ENCODE measurements at places on chromosomes 5 and 9.

DNA sequence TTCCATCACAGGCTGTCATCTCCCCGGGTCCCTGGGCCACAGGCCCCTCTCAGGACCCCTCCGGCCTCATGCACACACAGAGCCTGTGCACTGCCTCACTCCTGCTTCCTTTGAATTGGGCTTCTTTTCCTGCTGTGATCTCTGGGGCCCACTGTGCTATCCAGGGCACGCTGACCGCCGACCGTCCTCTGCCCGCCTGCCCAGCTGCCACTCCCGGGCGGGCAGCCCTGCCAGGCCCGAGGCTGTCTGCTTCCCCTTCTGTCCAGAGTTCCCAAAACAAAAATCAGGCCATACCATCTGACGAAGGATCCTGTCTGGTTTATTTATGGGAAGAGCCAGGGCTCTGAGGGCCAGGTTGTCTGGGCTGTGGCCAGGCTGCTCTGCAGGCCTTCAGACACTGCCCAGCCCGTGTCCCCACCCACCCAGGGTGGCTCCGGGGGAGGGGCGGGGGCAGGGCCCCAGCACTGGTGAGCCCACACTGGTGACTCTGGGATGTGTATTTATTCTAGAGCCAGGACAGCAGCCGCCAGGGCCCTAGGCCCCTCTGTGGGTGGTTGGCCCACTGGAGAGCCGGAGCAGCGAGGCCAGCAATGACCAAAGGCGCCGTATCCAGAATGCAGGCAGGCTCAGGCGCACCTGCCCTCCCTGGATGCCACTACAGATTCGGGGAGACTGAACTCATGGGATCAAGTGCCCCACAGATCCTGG lies 57.0 kb downstream of the ADAMTS2 start:
- no peak for DNase-seq

DNA sequence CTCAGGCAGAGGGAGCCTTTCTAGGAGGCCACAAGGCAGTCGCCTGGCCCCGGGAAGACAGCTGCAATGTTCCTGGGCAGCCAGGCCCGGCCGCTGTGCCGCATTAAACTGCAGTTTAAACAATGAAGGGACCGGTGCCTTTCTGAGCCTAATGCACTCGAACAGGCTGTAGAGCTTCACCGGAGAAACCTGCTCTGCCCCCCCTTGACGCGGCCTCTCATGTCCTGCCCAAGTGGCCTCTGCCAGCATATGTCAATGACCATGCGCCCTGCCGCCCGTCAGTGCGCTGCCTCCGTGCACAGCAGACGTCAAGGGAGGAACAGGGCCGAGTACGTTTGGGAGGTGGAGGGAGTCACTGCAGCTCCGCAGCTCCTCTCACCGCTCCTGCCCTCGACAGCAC lies 38.4 kb upstream of the BARHL1 start:
- DNase-seq, result no peak

- no peak for DNase-seq
Measured at GRCh38 chr9:112570671-112571167, 84.1 kb downstream of the KIAA1958 start.

DNA sequence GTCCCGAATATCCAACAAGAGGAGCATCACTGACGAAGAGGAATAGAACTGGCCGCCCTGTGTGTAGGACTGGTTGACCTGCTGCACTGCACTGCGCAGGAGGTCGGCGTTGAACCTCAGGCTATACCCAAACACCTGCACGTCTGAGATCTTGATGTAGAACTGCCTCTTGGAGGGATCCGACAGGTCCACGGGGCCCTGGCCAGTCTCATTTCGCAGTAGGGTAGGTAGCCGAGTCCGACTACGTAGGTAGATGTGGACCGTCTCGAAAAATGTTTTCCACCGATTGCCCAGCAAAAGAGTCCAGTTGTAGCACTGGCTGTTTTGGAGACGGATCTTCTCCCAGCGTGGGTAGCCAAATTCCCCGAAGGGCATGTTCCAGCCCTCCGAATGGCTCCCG lies 202.0 kb downstream of the BRINP1 start:
- DNase-seq, result no peak

GRCh38 chr5:143758750-143759149 lies 53.2 kb upstream of the HMHB1 start:
- DNase-seq, result no peak

DNA sequence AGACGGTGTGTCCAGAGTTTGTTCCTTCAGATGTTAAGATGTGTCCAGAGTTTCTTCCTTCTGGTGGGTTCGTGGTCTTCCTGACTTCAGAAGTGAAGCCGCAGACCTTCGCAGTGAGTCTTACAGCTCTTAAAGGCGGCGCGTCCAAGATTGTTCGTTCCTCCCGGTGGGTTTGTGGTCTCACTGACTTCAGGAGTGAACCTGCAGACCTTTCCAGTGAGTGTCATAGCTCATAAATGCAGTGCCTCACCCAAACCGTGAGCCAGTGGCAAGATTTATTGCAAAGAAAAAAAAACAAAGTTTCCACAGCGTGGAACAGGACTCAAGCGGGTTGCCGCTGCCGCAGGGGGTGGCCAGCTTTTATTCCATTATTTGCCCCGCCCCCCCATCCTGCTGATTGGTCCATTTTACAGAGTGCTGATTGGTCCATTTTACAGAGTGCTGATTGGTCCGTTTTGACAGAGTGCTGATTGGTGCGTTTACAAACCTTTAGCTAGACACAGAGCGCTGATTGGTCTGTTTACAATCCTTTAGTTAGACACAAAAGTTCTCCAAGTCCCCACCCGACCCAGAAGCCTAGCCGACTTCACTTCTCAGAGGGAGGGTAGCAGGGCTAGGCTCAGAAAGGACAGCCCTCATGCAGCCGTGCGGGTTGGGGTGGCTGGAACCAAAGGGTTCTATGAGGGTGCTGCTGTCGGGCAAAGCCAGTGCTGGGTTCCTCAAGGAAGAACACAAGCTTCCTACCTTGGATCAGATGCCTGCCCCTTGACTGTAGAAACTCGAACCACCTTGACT lies 9.1 kb upstream of the RNF130 start:
- DNase-seq, result no peak

GRCh38 chr9:82549174-82549821 lies 513.6 kb downstream of the RASEF start:
- no peak for DNase-seq

GRCh38 chr5:124796495-124796894 lies 50.1 kb upstream of the ZNF608 start:
- no peak for DNase-seq

GRCh38 chr9:115328677-115329076 lies 210.7 kb upstream of the TNC start:
- DNase-seq, result no peak

- no peak for DNase-seq
Measured at GRCh38 chr5:125290935-125291334, 544.5 kb upstream of the ZNF608 start.

DNA sequence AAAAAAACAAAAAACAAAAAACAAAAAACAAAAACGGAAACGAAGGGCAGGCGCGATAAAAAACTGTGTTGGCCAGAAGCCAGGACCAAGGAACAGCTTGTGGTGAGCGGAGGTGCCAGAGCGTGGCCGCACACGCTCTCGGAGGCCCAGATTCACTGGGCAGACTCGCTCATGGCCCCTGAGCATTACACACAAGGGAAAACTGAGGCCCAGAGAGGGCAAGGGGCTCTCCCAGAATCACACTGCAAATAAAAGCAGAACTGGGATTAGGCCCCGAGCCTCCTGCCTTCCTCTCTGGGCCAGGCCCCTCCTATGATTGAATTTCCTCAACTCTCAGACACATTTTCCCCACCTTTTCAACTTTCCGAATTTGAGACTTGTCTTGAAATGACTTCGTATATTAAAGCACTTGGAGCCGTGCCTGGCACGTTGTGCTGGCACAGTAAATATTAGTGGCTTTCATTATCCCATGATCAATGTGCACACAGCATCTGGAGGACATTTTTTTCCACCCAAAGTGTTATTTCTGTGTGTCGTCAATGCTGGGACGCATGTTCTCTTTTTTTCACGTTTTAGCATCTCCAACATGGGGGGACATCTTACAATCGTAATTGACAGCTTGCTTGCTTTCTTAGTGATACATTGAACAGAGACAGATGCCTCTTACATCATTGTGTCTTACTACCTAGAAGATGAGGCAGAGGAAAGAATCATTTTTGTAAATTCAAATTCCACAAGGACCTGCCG lies 7.4 kb downstream of the FIBCD1 start:
- no peak for DNase-seq

DNA sequence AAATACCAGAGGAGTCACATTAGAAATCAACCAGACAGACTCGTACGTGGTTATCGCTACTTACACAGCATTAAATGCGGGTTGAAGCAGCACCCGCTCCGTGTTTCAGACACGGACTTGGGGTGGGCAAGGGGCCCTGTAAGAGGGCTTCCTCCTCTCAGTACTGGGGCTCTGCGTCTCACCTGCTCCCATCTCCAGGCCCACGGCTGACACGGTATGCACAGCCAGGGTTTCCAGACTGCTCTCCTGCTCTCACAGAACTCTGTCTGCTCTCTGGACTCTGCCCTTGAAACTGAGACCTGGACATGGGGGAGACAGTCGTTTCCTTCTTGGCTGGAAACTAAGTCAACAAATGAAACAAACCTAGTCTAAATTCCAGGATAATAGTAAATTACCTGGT lies 24.7 kb upstream of the RASGEF1C start:
- no peak for DNase-seq

GRCh38 chr5:138470322-138471051 lies 5.2 kb downstream of the EGR1 start:
- DNase-seq, result no peak

DNA sequence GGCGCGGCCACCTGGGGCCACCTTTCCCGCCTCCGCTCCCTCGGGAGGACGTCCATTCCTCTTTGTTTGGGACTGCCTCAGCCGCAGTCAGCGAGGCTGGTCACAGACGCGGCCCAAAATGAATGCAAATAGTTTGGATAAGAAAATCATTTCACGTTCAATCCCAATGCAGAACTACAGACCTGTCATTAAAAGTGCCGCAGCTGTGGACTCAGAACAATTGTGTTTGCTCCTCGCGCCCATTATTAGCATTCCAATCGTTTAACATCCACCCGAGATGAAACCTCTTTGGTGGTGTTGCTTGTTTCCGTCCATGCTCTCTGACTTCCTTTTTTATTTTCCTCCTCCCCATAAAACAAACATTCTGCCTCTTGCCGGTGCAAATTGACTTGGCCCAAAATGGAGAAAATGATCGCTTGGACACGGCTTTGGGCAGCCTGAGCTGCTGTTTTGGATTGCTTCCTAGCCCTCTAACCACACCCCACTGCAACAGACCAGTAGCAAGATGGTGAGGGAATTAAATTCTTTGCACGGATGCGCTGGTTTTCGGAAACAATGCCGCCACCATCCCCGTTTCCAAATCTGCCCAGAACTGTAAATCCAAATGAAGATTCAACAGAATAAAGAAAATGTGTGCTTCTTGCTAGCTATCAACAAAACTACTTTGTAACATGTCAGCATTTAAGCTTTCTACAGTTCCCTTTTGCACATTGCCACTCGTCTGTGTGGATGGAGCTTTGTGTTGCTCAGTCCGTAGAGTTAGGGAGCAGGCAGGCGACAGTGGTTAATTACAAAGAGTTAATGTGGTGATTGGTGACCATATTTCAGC lies 784 bp downstream of the NLN start:
- DNase-seq, result no peak

Data from activated CD8-positive, alpha-beta memory T cell treated with anti-CD3 and anti-CD28 coated beads for 48 hours (primary cell).